Activated CD4-positive, alpha-beta T cell treated with anti-CD3 and anti-CD28 coated beads for 24 hours (primary cell): ENCODE measurements at places on chromosomes 2 and 18.

DNA sequence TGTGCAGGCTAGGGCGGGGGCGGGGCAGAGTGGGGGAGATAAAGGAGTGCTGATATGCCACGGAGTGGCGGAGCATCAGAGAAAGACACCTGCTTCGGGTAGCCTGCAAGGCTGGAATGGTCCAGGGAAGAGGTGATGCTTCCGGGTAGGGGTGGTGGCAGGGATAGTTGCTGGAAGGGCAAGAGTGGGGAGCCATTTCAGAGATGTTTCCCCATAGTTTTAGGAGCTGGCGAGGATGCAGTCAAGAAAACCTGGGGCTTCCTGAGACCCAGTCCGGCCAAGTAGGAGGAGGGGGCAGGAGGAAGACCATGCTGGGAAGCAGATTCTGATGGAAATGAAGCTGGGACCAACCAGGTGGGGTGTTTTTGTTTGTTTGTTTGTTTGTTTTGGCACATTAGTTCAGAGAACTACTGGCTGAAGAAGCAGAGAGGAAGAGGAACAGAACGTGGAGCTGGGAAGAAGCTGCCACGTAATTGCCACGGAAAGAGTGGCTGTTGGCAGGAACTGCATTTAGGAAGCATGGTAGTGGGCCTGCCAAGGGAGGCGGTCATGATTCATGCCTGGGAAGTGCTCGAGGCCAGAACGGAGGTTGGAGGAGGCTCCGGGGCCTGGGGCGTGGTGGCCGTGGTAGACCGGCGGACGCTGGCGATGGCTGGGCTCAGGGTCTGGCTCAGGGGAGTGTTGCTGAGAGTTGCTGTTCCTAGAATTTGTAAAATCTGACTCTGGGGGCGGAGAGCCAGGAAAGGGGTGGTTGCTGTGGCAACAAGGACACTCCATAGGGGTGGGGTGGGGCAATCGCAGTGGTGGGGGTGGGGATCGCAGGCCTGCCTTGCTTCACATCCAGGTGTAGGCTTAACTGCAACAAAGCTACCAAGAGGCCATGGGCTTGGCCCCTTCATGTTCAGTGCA lies 8.6 kb upstream of the INPP5D start:
- no peak for DNase-seq

DNA sequence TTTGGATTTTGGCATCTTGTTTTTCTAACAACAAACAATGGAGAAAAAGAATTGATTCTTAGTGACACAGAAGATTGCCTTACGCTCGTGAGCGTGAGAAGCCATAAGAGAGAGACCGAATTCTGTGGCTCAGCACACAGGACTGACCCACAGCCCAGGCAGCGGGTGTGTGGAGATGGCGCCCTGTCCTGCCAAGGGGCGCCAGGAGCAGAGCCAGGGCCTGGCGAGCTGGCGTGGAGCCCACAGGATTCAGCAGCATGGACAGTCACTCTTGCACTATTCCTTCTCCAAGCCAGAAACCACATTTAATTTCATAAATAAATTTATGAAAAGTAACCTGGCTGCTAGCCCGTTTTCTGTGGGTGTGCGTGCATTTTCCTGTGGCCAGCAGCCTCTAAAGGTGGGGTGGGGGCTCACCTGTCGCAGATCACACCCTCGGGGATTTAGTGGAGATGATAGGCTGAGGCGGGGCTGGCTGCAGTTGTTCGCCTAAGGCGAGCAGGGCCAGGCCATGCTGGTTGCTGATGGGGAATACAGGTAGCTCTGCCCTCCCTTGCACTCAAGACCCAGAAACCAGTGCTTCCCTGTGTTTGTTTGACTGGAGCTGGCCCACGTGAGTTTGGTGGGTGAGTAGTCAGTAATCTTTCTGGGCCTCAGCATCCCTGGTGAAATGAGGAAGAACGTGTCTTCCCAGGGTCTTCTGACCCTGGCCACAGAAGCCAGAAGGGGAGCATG lies 46.2 kb downstream of the FAM168B start:
- DNase-seq, result no peak

DNA sequence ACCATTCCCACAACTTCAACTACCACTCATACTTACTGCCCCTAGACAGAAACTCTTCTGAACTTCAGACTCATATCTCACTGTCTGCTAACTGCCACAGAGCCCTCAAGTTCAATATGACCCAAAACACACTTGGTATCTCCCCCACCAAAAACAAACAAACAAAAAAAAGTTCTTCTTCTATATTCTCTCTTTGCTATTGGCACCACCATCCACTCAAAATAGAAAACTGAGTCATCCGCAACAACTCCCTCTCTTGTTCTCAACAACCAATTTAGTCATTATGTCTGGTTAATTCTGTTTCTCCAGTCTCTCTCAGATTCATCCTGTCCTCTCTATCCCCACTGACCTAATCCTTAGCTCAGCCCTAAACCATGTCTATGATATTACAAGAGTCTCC lies 7.2 kb upstream of the DCTN1 start:
- no peak for DNase-seq

- no peak for DNase-seq
Measured at GRCh38 chr2:236855176-236855865, 230.4 kb upstream of the COPS8 start.

DNA sequence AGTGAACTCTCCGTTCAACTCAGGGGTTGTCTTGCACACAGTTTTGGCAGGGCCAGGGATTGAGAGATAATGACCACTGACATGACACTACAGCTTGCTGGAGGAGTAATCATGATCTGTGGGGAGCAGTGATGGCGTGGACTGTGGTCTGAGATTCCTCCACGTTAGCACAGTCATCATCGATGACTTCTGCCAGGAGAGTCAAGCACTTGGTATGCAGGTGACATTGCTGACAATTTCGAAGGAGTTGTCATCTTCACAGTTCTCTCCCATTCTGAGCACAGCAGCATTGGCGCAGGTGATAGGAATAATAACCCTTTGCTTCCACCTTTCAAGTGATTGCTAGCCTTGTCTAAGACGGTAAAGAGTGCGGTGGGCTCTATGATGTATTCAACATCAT lies 79.8 kb downstream of the SGPP2 start:
- no peak for DNase-seq

GRCh38 chr2:113858764-113859163 lies 31.1 kb upstream of the ACTR3 start:
- DNase-seq, result no peak
